NCI-H187 treated with DMSO at 0.1 percent for 48 hours (cell line): ENCODE measurements at places on chromosomes 16 and 17.

GRCh38 chr17:82630212-82630611, 18.0 kb downstream of the WDR45B start:
- DNase-seq, result no peak

- DNase-seq, result no peak
These were observed 368.2 kb downstream of the SLC39A11 start for GRCh38 chr17:72724267-72724666.

DNA sequence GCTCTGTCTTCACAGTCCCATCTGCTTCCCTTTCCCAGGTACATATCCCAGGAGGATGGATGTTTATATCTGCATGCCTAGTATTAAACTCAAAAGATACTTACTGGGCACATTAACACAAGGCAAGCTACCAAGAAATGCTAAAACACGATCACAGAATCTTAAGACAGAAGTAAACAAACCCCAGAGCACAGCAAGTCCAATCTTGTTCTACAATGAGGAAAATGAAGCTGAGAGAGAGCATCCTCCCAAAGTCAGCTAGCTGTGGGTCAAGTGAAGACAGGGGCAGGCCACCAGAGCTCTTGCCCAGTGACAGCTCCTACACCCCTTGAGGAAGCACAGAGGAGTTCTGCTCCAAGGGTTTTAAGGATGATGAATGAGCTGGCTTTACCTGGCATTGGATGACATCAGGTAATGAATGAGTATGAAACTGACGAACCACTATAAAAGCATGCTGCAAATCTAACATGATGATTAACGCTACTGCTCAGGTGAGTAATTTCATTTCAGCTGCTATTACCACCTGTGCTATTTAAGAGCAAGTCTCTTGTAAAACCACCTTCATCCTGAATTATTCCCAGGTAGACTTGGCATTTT, 20.3 kb downstream of the XPO6 start:
- DNase-seq, result no peak

GRCh38 chr17:17763734-17764133, 73.1 kb downstream of the SREBF1 start:
- DNase-seq, result no peak

GRCh38 chr17:55634702-55635101, 88.0 kb downstream of the TMEM100 start:
- DNase-seq, result no peak

DNA sequence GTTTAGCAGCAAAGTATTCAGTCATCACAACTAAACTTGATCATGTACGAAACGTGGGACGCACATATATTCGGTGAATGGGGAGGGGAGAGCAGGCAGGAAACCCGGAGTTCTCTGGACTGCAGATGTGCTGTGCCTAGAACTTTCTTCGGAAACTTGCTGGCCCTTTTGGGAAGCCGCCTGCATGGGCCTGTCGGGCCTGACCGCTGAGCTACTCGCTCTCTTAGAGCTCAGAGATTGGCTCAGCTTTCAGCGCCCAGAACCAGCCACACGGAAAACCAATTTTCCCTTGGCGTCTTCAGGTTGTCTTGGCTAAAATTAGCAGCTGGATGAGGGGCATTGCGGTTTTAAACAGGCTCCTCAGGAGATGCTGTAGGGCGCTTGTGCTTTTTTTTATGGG, 38.1 kb downstream of the ZDHHC7 start:
- no peak for DNase-seq

- no peak for DNase-seq
These were observed 761.6 kb upstream of the RBFOX1 start for GRCh38 chr16:6571044-6571443.

GRCh38 chr17:17724307-17725010, 43.2 kb downstream of the RAI1 start:
- no peak for DNase-seq

DNA sequence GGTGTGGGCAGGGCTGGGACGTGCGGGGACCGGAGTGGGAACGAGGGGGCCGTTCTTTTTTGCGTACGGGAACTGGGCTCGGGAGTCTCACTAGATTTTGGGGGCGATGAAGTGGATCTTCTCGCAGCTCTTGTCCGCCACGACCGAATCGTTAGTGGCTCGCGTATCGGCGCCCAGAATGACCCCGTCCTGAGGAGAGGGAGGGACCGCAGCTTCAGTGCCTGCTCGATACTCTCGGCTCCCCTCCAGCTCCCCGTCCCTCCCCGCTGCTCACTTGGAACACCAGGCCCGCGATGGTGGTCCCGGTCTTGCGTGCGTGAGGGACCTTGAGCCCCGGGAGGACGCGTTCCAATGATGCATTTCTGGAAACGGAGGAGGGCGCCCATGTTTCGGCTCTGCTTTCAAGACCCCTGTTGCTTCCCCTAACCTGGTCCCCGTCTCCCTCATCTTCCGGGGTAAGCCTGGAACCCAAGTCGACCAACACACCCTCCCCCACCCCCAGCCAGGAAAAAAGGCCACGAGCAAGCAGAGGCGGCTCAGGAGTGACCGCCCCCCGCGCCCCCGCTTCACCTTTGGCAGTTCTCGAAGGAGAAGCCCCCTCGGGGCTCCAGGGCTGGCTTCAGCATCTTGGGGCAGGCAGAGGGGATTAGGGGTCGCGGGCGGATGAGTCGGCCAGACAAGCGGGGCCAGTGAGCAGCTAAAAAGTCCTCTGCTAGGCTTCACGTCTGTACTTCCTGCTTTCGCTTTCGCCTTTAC, at the start of gene PSMB10:
Gene PSMB10, minus strand, starts transcription at position 727 of the 756 bp plus-strand sequence. Its CDS starts 101 bp downstream, at position 626.
- DNase-seq, result no peak

DNA sequence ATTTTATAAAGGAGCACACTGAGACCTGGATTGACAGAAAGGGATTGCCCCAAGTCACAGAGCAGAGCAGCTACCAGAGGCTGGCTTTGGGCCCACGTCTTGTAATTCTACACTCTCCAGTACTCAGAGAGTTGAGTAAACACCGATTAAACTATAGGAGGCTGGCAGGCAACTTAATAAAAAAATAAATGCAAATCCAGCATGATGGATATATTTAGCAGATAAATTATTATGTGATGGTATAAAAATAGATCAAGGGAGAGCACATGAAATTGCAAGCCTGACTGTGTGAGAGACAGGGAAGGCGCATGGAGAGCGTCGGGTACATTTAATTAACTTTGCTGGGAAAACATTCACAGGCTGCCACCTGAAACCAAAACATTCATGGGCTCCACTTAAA, 87.7 kb upstream of the CCL2 start:
- peak; percentile 20 for DNase-seq

DNA sequence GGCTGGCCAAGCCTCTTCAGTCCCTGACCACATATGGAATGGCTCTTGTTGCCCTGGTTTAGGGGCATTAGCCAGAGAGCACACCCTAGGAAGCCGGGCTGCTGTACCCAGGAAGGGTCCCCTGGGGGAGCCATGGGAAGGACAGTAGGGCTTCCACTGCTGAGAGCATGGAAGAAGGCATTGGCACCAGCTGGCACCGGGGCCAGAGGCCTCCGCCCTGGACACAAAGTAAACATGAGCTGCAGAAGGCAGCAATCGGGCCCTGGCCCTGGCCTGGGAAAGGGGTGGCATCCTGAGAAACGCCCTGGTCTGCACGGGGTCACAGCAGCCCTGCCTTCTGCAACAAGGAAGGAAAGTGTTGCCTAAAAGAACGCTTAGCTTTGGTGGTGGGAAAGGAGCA, 49.4 kb downstream of the VAC14 start:
- DNase-seq, result no peak

DNA sequence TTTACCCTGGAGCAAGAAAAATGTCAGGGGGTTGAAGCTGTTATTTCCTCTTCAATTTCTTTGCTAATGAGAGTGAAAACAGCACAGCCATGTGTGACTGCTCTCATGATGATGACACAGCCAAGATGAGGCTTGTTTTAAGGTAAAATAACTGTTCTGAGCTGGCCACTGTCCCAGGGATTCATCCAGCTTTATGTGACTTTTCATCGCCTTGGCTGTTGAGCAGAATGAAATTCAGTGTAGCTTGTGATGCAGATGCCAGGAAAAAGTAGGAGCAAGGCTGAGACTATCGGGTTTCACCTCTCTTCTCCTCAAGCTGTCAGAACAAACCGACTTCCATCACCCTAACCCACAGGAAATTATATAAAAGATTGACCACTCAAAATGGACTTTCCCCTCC, 361.8 kb upstream of the CDH5 start:
- no peak for DNase-seq

GRCh38 chr16:22638393-22639206, 127.9 kb downstream of the NPIPB5 start:
- no peak for DNase-seq

DNA sequence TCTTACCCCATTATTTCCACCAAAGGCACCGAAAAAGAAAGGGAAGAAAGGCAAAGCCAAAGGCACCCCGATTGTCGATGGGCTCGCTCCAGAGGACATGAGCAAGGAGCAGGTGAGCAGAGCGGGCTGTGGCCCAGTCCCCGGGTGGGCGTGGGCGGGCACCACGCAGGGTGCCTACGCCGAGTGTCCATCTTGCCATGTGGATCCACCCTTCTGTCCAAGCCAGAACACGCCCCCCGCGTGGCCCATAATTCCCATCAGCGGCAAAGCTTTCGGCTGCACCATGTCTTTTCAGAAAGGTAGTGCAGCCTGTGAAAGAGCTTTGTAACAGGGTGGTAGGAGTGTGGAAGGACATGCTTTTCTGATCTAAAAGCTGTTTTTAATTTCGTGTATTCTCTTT, 8.4 kb upstream of the DBNDD1 start:
- no peak for DNase-seq

GRCh38 chr17:35748341-35748841, 4.6 kb downstream of the GAS2L2 start:
- DNase-seq, result no peak

DNA sequence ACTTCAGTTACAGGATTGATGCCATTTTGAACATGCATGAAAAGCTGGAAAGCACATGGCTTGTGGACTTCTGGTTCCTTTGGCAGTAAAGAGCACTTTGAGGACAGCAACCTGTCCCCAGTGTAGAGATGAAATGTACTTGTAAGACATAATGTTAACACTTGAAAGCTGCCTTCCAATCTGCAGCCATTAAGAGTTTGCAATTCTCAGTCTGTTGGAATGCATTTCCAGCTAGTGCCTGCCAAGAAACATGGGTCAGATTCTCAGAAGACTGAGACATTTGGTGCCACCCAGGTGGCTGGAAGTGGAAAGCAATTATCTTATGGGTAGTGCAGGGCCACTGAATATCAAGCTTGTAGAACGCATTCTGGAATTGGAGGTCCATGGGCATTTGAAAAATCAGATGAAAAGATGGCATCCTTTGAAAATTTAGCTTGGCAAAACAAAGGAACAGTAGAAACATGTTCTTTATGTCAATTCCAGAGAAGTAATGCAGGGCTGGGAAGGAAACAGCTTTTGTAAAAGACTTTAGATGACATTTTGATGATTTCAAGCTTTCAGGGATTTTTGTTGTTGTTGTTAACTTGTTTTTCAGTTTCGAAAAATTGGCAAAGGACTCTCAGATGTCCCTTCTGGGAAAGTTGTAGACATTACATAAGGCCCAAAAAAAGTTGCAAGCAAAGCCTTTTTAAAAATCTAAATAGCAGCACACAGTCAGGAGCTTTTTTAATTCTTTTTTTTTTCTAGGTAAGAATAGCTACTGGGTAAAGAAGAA, 147.0 kb downstream of the ABCA8 start:
- no peak for DNase-seq

- DNase-seq, result no peak
These were observed 3.5 kb upstream of the C17orf113 start for GRCh38 chr17:42053731-42054500.

- DNase-seq, result no peak
These were observed 5.7 kb downstream of the NUPR1 start for GRCh38 chr16:28532940-28533647.

DNA sequence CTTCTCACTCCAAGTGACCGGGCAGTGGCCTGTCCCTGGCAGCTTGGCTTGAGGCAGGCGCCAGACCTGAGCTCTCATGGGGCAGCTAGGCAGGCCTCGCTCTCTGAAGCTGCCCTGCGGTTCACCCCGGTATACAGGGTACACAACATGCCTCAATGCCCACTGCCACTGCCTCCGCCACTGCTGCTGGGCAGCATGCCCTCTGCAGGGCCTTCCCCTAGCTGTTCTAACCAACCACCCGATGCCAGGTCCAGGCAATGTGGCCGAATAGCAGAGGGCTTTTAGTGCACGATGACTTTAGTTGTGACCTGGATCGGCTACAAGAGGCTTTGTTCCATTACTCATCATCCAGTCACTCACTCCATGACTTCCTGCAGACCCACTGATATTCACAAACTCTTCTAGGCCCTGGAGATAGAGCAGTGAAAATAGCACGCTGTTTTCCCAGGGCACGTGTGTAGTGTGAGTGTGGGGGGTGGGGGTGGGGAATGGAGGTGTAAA, 19.7 kb downstream of the CDC42EP4 start:
- no peak for DNase-seq

DNA sequence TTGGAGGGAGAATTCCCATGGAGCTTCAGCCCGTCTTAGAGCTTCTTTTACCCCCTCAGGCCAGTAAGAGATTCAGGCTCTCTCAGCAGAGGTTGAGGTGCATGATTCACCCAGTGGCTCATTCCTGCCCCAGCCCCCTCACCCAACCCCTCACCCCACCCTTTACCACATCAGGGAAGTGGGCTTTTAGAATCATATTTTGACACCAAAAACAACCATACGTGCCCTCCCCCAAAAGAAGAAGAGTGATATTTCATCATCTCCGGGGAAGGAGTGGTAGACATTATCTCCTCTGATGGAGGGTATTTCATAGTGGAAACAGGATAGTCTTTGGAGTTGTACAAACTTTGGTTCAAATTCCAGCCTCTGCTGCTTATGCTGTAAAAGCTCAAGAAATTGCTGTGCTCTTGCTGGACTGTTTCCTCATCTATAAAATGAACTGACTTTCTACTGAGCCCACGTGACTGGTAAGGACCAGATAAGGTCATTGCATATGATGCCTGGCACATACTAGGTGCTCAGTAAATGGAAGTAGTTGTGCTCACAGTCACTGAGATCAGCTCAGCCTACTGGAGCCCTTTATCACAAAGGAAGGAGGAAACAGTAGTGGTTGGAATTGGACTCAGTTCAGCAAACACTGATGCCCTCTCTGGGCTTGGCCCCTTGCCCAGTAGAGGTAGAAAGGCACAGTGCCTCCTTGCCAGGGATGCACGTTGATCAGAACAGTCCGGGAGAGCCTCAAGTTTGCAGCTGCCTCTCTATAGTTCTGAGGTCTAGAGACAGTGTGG, 18.3 kb upstream of the CCL5 start:
- no peak for DNase-seq

GRCh38 chr17:72165192-72165866, 44.5 kb downstream of the SOX9 start:
- no peak for DNase-seq

GRCh38 chr17:74226252-74226651, 12.9 kb downstream of the TTYH2 start:
- DNase-seq, result no peak
